ENCODE measurements at places on chromosomes 3 and 15. TPM values are rescaled to one million over a fixed set of nuclear protein-coding genes. Genes with fewer than 3 reads are reported as not detected.

DNA sequence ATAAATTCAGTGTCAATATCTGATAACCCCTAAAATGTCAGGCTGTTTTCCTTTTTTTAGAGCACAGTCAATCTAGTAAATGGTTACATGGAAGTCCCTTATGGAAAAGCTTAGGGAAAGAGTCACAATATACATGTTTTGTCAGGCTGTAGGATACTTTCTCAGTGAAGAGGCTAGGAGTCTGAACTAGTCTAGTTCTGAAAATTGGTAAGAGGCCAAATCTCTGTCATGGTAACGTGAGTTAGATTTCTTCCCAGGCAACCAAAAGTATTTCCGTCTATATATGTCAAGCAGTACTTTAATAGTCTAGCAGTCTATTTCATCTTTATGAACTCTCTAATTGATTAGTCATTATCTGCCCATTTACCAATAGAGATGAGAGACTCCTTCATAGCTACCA is 215.9 kb upstream of the LRRC3B start:
- H3K27me3 ChIP-seq = no peaks in the 10 kb centered on the region
- H3K36me3 ChIP-seq = no peaks in the 10 kb centered on the region
- no peaks in the 10 kb centered on the region for H3K4me1 ChIP-seq
- H3K27ac ChIP-seq = no peak overlapping the region

GRCh38 chr15:37098468-37099318 is 1.7 kb downstream of the MEIS2 start:
- peaks cover 90% of the 10 kb centered on the region for H3K27me3 ChIP-seq
- H3K27ac ChIP-seq = peak overlapping the region; percentile 94
- no peaks in the 10 kb centered on the region for H3K36me3 ChIP-seq
- H3K4me3 ChIP-seq = peak overlapping the region; percentile 70
- DNase-seq = no peak

DNA sequence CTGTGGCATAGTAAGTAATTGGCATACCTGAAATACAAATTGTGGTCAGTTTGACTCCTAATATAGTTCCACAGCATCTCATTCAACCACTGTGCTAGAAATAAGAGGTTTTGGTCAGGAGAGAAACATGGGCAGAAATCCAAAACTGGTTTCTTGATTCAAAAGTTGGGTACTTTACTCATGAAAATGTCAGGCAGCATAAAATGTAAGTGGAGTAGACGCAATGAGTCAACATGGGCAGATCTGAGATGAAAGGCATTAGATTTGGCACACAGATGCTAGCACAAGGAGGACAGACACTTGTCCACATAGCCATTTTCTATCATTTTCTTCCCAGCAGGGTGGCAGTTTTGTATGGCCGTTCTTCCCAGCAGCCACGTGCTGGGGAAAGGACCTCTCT is 255.8 kb upstream of the CDIN1 start:
- no peaks in the 10 kb centered on the region for H3K27me3 ChIP-seq
- H3K36me3 ChIP-seq = no peaks in the 10 kb centered on the region
- no peak overlapping the region for H3K27ac ChIP-seq
- H3K4me3 ChIP-seq = no peak overlapping the region

- no peaks in the 10 kb centered on the region for H3K36me3 ChIP-seq
- no peak for DNase-seq
- no peak overlapping the region for H3K4me3 ChIP-seq
- H3K4me1 ChIP-seq = peaks cover 26% of the 10 kb centered on the region
- no peaks in the 10 kb centered on the region for H3K27me3 ChIP-seq
Observed at GRCh38 chr3:152438706-152439105, 170.0 kb downstream of the MBNL1 start.

- peak overlapping the region; percentile 77 for H3K27ac ChIP-seq
- no peaks in the 10 kb centered on the region for H3K36me3 ChIP-seq
Observed at GRCh38 chr3:37453393-37454389, 279.3 kb upstream of the LRRFIP2 start.

- no peaks in the 10 kb centered on the region for H3K4me1 ChIP-seq
- no peak overlapping the region for H3K4me3 ChIP-seq
Observed at GRCh38 chr15:91408476-91409076, 308.5 kb downstream of the SV2B start.

- H3K4me3 ChIP-seq = peak within 1 kb of the TSS; percentile 87
- peak; percentile 90 for DNase-seq
Observed at GRCh38 chr15:22980189-22981050, at the start of gene CYFIP1. Gene CYFIP1, minus strand, starts transcription at chr15:22980368. Its CDS starts 33,083 bp downstream, at chr15:22947285.

DNA sequence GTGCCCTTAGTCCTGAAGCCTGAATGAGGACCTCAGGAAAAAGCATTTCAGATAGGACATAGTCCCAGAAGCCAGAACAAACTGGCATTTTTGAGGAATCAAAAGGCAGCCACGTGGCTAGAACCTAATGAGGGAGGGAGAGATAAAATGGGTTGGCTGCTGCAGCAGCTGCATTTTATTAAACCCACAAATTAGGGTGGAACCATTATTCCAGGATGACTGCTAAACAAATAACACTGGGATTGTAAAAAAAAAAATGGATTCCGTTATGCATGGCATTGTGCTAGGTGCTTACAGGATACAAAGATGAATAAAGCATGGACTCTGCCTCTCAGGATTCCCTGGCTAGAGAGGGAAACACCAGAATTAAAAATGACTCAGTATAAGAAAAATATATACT is 141.5 kb downstream of the SATB1 start:
- no peak overlapping the region for H3K27ac ChIP-seq
- H3K36me3 ChIP-seq = no peaks in the 10 kb centered on the region
- H3K4me3 ChIP-seq = no peak overlapping the region
- no peaks in the 10 kb centered on the region for H3K4me1 ChIP-seq

DNA sequence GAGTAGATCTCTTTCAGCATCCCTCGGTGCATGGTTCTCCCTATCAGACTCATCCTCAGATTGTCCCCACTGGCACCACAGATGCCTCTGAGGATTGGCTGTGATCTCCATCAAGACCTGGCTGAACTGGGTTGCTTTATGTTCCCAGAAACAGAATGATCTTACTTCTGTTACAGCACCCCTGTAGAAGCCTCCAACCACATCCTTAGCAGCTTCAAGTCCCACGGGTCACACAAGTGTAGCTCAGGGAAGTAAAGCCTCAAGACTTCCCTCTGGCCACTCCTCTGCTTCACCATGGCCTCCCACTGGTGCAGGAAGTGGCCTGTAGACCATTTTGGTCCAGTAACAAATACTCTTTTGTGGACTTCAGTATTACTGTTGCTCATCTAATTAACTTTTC is 566.4 kb upstream of the SUCLG2 start:
- no peaks in the 10 kb centered on the region for H3K36me3 ChIP-seq
- no peak for DNase-seq
- H3K4me3 ChIP-seq = no peak overlapping the region
- no peak overlapping the region for H3K27ac ChIP-seq
- no peaks in the 10 kb centered on the region for H3K27me3 ChIP-seq
- H3K4me1 ChIP-seq = no peaks in the 10 kb centered on the region

GRCh38 chr3:126121632-126122031 is 37.7 kb upstream of the SLC41A3 start:
- no peak for DNase-seq
- no peak overlapping the region for H3K27ac ChIP-seq
- no peaks in the 10 kb centered on the region for H3K4me1 ChIP-seq
- H3K4me3 ChIP-seq = no peak overlapping the region
- no peaks in the 10 kb centered on the region for H3K27me3 ChIP-seq

- H3K4me3 ChIP-seq = no peak overlapping the region
- H3K4me1 ChIP-seq = no peaks in the 10 kb centered on the region
- H3K36me3 ChIP-seq = no peaks in the 10 kb centered on the region
- no peak for DNase-seq
Observed at GRCh38 chr3:12974819-12975218, 98.4 kb downstream of the IQSEC1 start.

- no peaks in the 10 kb centered on the region for H3K36me3 ChIP-seq
- no peaks in the 10 kb centered on the region for H3K27me3 ChIP-seq
- no peak overlapping the region for H3K27ac ChIP-seq
- H3K4me3 ChIP-seq = no peak overlapping the region
Observed at GRCh38 chr15:79376383-79376782, 55.8 kb upstream of the MINAR1 start.

GRCh38 chr3:52934630-52935530 is 37.5 kb upstream of the STIMATE start:
- DNase-seq = peak; percentile 45
- no peaks in the 10 kb centered on the region for H3K36me3 ChIP-seq
- H3K27me3 ChIP-seq = no peaks in the 10 kb centered on the region
- no peaks in the 10 kb centered on the region for H3K4me1 ChIP-seq
- H3K4me3 ChIP-seq = no peak overlapping the region

DNA sequence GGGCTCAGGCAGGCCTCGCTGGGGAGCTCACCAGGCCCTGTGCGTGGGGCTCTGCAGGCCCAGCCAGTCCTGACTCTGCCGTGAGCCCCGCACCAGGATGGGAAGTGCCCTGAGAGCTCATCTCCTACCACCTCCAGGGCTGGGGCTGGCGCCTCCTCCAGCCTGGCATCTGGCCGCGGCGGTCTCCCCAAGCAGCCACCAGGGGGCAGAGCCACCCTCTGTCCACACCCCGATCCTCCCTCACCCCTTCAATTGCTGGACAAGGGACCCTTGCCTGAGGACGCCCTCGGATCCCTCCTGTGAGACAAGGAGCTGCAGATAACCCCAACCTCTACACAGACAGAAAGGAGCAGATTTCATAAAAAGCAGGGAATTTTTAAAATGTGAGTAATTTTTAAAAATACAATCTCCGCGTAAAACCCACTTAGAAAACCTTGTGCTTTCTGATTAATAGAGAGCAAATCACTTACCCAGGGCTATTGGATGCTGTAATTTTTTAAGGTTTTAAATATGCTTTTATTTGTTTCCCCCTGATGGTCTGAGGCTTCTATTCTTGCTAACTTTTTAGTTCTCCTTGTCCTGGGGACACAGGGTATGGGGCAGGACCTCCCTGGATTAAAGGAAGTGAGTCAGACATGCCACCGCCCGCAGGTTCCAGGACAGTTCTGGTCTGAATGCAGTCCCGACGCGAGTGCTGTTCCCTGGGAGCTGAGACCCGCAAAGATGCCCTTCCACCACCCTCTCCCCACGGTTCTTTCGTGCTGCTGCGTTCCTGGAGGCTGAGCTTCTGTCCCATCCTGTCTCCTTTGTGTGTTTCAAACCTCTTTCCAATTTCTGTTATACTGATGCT is 52.3 kb upstream of the CHRNA7 start:
- no peak overlapping the region for H3K4me3 ChIP-seq
- peak; percentile 69 for DNase-seq
- peaks cover 4% of the 10 kb centered on the region for H3K27me3 ChIP-seq
- H3K27ac ChIP-seq = no peak overlapping the region

- H3K27me3 ChIP-seq = no peaks in the 10 kb centered on the region
- no peak overlapping the region for H3K27ac ChIP-seq
- H3K36me3 ChIP-seq = no peaks in the 10 kb centered on the region
- DNase-seq = no peak
- H3K4me3 ChIP-seq = no peak overlapping the region
Observed at GRCh38 chr3:52299879-52300611, 12.4 kb downstream of the GLYCTK start.

DNA sequence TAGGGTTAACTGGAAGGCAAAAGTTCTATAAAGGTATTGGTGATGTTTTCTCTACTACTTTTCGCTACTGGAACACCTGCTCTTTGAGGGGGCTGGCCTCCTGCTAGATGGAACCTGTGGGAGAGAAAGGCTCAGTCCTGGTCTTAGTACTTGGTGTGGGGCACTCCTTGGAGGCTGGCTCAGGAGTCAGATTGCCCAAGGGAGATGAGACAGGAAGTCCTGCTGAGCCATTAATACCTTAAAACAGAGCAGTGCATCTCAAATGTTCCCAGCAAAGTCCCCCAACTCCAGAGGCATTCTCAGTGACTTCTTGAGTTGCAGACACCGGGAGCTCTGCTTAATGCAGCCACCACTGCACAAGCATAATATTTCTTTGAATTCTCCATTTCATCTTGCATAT is 3.1 kb upstream of the ADAMTSL3 start:
- no peaks in the 10 kb centered on the region for H3K4me1 ChIP-seq
- H3K36me3 ChIP-seq = no peaks in the 10 kb centered on the region
- peaks cover 32% of the 10 kb centered on the region for H3K27me3 ChIP-seq
- no peak overlapping the region for H3K4me3 ChIP-seq

- no peaks in the 10 kb centered on the region for H3K36me3 ChIP-seq
- H3K4me3 ChIP-seq = no peak overlapping the region
- peak; percentile 5 for DNase-seq
- peak overlapping the region; percentile 71 for H3K27ac ChIP-seq
Observed at GRCh38 chr3:127707851-127708411, 35.2 kb downstream of the ABTB1 start.

DNA sequence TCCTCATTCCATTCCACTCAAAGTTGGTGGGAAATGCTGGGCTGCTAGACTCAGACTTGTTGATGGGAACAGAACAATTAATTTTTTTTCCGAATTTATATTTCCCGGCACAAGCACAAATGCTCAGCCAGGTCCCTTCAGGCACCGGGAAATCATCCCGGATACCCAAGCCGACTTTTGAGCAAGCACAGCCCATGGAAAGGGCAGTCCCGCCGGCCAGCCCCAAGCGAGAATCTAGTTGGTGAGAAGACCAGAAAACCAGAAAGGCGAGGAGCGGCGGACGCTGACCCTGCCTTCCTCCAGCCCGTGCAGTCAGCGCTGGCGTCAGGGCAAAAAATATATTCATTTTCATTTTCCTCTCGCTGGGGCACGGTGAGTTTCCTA is 763 bp upstream of the ZIC4 start:
- no peak overlapping the region for H3K27ac ChIP-seq
- peaks cover 100% of the 10 kb centered on the region for H3K27me3 ChIP-seq
- DNase-seq = no peak
- no peaks in the 10 kb centered on the region for H3K36me3 ChIP-seq

- H3K4me3 ChIP-seq = no peak within 1 kb of the TSS
- no peaks in the 10 kb centered on the region for H3K27me3 ChIP-seq
- no peaks in the 10 kb centered on the region for H3K36me3 ChIP-seq
- H3K4me1 ChIP-seq = peaks cover 14% of the 10 kb centered on the region
- H3K27ac ChIP-seq = peak within 1 kb of the TSS; percentile 34
Observed at GRCh38 chr3:149474250-149474817, at the start of gene TM4SF4. Gene TM4SF4, plus strand, starts transcription at chr3:149474697. Its CDS starts 181 bp downstream, at chr3:149474878.

- H3K27ac ChIP-seq = no peak overlapping the region
- no peaks in the 10 kb centered on the region for H3K27me3 ChIP-seq
- no peak overlapping the region for H3K4me3 ChIP-seq
- H3K4me1 ChIP-seq = no peaks in the 10 kb centered on the region
- H3K36me3 ChIP-seq = no peaks in the 10 kb centered on the region
- no peak for DNase-seq
Observed at GRCh38 chr15:86588413-86588812, 508.7 kb downstream of the AGBL1 start.

- DNase-seq = peak; percentile 55
- no peak overlapping the region for H3K4me3 ChIP-seq
- H3K27ac ChIP-seq = peak overlapping the region; percentile 79
- peaks cover 47% of the 10 kb centered on the region for H3K36me3 ChIP-seq
- H3K27me3 ChIP-seq = no peaks in the 10 kb centered on the region
- H3K4me1 ChIP-seq = peaks cover 13% of the 10 kb centered on the region
Observed at GRCh38 chr3:9976721-9977709, 9.6 kb downstream of the EMC3 start.

Gene GPR87
- not detected for total RNA-seq

Gene PCSK6
- 20.3 TPM for total RNA-seq

Gene CLRN1
- not detected for total RNA-seq

Gene TRH
- total RNA-seq = not detected

Gene HYAL1
- 3.8 TPM for total RNA-seq

Gene COL6A5
- total RNA-seq = not detected

Gene FOXB1
- not detected for total RNA-seq

Data from transverse colon (tissue), 4 donors.